ENCODE measurements at places on chromosomes 5 and 9. TPM values are rescaled to one million over a fixed set of nuclear protein-coding genes. Genes with fewer than 3 reads are reported as not detected.

DNA sequence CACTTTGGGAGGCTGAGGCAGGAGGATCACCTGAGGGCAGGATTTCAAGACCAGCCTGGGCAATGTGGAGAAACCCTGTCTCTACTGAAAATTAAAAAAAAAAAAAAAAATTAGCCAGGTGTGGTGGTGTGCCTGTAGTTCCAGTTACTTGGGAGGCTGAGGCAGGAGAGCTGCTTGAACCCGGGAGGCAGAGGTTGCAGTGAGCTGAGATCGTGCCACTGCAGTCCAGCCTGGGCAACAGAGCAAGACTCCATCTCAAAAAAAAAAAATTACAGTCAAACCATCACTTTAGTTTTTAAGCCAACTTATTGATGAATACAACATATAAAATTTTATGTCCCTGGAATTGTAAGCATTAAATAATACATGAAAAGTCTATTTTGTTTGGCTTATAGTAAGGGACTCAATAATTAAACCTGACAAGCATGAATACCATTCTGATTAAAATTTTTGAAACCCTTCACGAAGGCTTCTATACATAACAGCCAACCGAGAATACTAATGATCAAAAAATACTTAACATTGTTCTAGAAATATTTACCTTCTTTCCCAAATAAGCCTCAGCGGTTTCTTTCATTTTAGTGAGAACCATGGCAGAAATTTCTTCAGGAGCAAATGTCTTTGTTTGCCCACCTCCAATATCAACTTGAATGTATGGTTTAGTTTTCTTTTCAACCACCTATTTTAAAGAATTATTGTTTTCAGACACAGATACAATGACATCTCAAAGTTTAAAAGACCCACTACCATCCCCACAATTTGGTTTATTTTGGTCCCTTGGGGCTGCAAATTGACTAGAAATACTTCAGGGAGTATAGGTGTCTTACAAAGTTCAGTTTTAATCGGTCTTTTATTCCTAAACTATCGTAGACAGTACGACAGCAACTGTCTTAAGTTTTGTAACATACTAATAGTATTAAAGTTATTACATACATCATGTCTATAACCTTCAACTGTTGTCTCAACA, 1.2 kb downstream of the HSPA5 start:
- no peak for DNase-seq

GRCh38 chr9:122551371-122551770, 1.5 kb upstream of the OR1N2 start:
- no peak for DNase-seq

DNA sequence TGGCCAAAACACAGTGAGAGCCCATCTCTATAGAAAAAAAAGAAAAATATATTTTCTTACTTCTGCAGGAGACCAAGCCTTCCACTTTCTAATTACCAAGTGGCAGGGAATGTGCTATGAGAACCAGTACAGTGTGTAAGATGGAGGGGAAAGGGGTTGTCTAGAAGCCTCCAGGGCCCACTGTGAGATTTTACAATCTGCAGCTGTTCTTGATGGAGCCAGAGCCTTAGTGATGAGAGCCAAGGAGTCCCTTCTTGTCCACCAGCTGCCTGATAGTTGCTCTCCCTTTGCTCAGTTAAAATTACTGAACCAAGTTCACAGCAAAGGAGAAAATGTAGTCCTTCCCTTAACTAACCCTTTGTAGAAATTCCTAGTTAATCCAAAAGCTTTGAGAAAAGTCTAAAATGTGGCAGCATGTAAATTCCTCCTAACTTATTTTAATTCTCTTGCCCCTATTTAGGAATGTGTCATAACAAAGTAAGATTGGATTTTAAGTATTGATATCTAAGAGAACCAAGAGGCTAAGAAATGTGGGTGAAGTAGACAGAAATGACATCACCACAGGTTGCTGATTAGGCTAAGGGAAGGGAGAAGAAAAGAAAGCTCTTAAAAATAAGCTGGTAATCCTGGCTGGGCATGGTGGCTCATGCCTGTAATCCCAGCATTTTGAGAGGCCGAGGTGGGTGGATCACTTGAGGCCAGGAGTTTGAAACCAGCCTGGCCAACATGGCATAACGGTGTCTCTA, 19.3 kb downstream of the SRP19 start:
- no peak for DNase-seq

Gene GPRIN1
- 2.5 TPM for total RNA-seq

Gene C1QTNF3
- total RNA-seq, result 2.7 TPM

Gene GLDC
- 6.3 TPM for total RNA-seq

Gene SHLD3
- total RNA-seq, result 3.9 TPM
